Cerebellar cortex (tissue), 1 donor: ENCODE measurements at places on chromosomes 16 and 17.
A peak's percentile ranks its signal among the peaks of the same experiment; 100 is the strongest.

- DNase-seq, result no peak
Observed at GRCh38 chr16:27922433-27922832, 141.1 kb downstream of the GSG1L start.

DNA sequence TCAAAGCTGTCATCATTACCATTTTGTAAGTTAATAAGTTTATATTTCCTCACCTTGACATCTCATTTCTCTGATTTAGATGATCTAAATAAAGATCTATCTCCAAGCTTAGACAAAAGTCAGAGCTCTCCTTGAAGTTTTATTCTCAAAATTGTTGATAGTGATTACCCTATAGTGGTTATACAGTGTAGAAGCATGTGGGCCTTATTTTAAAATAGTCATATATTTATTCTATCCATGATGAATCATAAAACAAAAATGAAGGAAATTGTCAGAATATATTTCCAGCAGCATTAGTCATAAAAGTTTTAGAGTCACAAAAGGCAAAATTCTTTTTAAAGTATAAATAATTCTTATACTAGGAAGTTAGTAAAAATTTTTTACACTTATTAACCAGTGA is 49.0 kb downstream of the RHOT1 start:
- no peak for DNase-seq

- DNase-seq, result no peak
Observed at GRCh38 chr17:15913826-15914225, 31.1 kb upstream of the ADORA2B start.

DNA sequence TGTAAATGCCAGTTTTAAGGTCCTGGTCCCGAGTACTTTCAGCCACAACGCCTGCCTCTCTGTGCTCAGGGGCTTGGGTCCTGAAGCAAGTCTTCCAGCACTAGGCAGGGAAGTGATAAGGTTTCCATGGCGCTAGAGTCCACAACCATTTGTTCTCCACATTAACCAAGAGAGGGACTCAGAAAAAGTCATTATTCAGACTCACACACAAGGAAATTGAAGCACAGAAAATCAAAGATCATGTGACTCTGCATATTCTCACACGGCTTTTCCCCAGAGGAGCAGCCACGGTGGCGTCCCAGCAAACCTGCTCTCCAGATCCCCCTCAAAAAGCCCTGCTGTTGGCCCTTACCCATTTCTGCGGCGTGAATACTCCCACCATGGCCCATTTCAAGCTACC is 9.7 kb downstream of the ENPP7 start:
- DNase-seq, result no peak

- no peak for DNase-seq
Observed at GRCh38 chr17:80519091-80519781, 25.4 kb upstream of the RPTOR start.

DNA sequence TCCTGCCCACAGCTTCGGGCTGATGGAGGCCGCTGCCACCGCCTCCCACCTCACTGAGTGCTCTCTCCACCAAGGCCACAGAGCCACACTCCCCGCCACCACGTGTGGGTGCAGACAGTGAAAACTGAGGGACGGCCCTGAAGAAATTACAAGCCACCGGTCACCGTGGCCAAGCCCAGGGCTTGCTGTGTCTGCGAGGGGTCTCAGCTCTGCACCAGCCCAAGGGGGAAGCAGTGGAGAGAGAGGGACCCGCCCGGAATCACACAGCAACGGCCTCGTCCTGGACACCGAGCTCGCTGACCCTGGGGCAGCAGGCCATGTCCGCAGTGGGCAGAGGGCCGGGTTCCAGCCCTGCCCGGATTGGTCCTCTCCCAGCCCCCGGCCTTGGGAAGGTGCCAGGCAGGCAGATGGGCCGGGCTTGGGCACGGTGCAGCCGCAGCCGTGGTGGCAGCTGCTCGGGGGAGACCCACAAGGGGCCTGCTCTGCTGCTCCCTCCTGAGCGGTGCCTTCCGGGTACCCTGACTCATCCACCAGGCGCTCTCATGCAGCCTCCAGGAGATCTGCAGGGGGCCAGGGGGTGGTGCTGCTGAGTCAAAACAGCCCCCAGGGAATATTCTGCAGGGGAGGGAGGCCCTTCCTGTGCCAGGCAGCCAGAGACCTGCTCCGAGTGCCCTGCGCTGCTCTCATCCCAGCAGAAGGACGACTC is 52.0 kb downstream of the CBFA2T3 start:
- peak; percentile 78 for DNase-seq
